A172 (cell line): ENCODE measurements at places on chromosomes 7 and 10. TPM values are rescaled to one million over a fixed set of nuclear protein-coding genes. Genes with fewer than 3 reads are reported as not detected.

Gene EEF1AKMT2
- 33.1 and 39.8 TPM in 2 replicates for total RNA-seq

GRCh38 chr7:36906956-36907635, 182.8 kb upstream of the AOAH start:
- no peak for DNase-seq

Gene MYL10
- not detected in 2 replicates for total RNA-seq

Gene ASAH2
- 0.46 and 0.83 TPM in 2 replicates for total RNA-seq

Gene TLX1
- total RNA-seq: not detected in 2 replicates

DNA sequence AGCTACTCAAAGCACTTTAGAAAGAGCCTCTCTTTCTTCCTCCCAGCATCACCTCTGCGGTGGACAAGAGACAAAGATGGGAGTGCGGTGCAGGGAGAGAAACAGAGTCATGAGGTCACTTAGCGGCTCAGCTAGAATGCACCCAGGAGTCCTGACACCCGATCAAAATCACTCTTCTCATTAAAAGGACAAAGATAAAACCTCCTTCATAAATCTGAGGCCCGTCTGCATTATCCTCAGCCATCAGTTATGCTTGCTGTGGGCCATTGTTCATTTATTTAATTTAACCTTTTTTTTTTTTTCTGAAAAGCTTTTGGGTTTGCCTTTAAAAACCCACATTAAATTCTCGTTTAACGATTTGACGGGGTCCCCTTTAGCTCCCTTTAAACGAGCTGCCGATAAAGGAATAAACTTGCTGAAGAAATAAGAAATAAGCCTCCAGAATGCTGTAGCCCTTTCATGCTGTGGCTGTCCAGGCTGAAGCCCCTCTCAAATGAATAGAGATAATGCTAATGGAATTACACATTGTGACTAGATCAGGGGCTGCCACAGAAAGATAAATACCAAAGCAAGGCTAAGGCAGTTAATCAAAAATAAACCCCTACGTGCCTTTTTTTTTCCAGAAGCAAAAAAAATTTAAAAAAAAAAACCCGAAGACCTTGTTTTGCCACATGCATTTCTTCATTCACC, 16.1 kb upstream of the PLXNA4 start:
- no peak for DNase-seq

Gene ZNF777
- total RNA-seq: 9.7 and 12.7 TPM in 2 replicates
